Panc1 (cell line): ENCODE measurements at places on chromosomes 5 and 9. TPM values are rescaled to one million over a fixed set of nuclear protein-coding genes. Genes with fewer than 3 reads are reported as not detected.
A peak's percentile ranks its signal among the peaks of the same experiment; 100 is the strongest.

Gene FOXD4L3
- not detected for total RNA-seq

Gene CER1
- not detected for total RNA-seq

Gene TRPM6
- total RNA-seq, result 0.05 TPM

Gene CFAP77
- not detected for total RNA-seq

Gene MEGF9
- 6.3 TPM for total RNA-seq

Gene JAKMIP2
- total RNA-seq, result not detected

Gene OR1J2
- total RNA-seq, result not detected

Gene HSPA9
- 424 TPM for total RNA-seq

DNA sequence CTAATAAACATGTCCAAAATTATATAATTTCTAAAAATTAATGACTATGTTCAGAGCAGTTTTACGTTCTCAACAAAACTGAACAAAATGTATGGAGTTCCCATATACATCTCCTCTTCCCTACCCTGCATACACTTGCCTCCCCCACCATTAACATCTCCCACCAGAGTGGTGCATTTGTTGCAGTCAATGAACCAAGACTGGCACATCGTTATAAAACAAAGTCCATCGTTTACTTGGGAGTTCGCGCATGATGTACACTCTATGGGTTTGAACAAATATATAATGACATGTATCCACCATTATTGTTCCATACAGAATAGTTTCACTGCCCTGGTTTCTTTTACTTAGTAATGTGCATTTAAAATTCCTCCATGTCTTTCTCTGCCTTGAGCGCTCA, 130.1 kb downstream of the APBA1 start:
- DNase-seq, result no peak
- H3K36me3 ChIP-seq, result no peaks in the 10 kb centered on the region
- H3K27ac ChIP-seq, result no peak overlapping the region
- no peak overlapping the region for H3K4me3 ChIP-seq
- no peaks in the 10 kb centered on the region for H3K4me1 ChIP-seq

DNA sequence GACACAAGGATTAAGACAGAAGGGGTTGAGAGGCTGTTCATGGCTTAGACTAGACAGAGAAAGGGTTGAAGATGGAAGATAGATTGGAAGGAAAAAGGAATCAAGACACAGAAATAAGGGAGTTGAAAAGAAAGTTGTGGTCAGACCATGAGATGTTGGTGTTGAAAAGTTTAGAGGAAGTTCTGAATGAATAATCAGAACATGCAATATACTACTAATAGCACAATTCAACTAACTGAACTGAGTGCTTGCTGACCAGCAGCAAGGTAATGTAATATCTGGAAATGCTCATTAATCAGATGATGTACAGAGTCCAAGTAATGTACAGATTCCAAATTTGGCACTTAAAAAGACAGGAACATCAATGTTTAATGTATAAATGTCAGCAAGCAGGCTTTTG, 10.6 kb upstream of the NNT start:
- no peak overlapping the region for H3K27ac ChIP-seq
- no peaks in the 10 kb centered on the region for H3K36me3 ChIP-seq
- DNase-seq, result no peak
- no peaks in the 10 kb centered on the region for H3K27me3 ChIP-seq
- no peaks in the 10 kb centered on the region for H3K4me1 ChIP-seq
- no peak overlapping the region for H3K4me3 ChIP-seq

GRCh38 chr9:83935276-83935935, 14.2 kb upstream of the KIF27 start:
- no peaks in the 10 kb centered on the region for H3K27me3 ChIP-seq
- DNase-seq, result no peak
- no peak overlapping the region for H3K4me3 ChIP-seq
- no peak overlapping the region for H3K27ac ChIP-seq
- H3K36me3 ChIP-seq, result peaks cover 2% of the 10 kb centered on the region; the same call in 1 of the 2 replicates

DNA sequence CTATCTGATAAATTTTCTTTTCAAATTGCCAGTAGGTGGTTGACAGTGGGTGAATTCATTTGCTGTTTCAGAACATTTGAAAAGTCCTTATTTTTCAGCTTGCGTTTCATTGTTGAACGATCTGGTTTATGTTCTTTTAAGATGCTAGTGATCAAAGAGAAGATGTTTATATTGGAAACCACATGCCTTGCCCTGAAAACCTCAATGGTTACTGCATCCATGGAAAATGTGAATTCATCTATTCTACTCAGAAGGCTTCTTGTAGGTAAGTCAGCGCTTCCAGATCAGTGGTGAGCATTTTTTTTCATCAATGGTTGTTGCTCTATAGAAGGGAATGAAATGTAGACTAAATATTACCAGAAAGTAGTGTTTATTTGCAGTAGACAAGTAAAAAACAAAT, 16.6 kb upstream of the CAVIN4 start:
- no peak for DNase-seq
- no peak overlapping the region for H3K27ac ChIP-seq
- H3K4me1 ChIP-seq, result no peaks in the 10 kb centered on the region
- H3K36me3 ChIP-seq, result no peaks in the 10 kb centered on the region
- H3K27me3 ChIP-seq, result no peaks in the 10 kb centered on the region
- H3K4me3 ChIP-seq, result no peak overlapping the region

- no peak overlapping the region for H3K27ac ChIP-seq
- DNase-seq, result no peak
- no peak overlapping the region for H3K4me3 ChIP-seq
- no peaks in the 10 kb centered on the region for H3K27me3 ChIP-seq
Measured at GRCh38 chr9:124964056-124964455, 23.2 kb upstream of the GOLGA1 start.

GRCh38 chr5:177429248-177430040, 3.0 kb downstream of the GRK6 start:
- DNase-seq, result no peak
- no peaks in the 10 kb centered on the region for H3K27me3 ChIP-seq
- H3K36me3 ChIP-seq, result peaks cover 2% of the 10 kb centered on the region; the same call in 1 of the 2 replicates
- no peak overlapping the region for H3K4me3 ChIP-seq
- peaks cover 18% of the 10 kb centered on the region for H3K4me1 ChIP-seq

DNA sequence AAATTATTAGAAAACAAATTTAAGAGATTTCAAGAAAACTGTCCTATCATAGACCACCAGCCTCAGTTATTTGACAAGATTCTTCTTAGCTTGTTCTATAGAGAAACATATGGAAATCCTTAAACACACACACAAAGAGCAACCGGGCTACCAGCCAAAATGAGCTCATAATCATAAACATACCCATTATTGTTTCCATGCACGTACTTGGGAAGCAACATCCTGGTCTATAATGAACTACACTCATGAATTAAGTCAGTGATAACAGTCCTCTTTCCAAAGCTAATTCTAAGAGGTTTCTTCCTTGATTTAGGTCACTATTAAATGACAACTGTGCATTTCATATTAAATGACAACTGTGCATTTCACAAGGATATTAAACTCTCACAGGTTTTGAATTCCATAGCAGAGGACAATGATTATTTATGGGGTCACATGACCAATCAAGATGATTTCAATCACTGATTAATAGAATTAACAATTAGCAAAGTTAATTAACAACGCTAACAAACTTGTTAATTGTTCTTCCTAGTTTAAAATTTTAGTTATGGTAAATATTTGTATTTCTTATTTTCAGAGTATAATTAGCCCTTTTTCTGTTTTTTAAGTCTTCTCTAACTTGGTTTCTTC, 77.0 kb downstream of the OXCT1 start:
- no peak for DNase-seq
- no peak overlapping the region for H3K4me3 ChIP-seq
- no peaks in the 10 kb centered on the region; the same call in none of the 2 replicates for H3K4me1 ChIP-seq
- H3K27me3 ChIP-seq, result no peaks in the 10 kb centered on the region
- no peak overlapping the region for H3K27ac ChIP-seq
- no peaks in the 10 kb centered on the region for H3K36me3 ChIP-seq

DNA sequence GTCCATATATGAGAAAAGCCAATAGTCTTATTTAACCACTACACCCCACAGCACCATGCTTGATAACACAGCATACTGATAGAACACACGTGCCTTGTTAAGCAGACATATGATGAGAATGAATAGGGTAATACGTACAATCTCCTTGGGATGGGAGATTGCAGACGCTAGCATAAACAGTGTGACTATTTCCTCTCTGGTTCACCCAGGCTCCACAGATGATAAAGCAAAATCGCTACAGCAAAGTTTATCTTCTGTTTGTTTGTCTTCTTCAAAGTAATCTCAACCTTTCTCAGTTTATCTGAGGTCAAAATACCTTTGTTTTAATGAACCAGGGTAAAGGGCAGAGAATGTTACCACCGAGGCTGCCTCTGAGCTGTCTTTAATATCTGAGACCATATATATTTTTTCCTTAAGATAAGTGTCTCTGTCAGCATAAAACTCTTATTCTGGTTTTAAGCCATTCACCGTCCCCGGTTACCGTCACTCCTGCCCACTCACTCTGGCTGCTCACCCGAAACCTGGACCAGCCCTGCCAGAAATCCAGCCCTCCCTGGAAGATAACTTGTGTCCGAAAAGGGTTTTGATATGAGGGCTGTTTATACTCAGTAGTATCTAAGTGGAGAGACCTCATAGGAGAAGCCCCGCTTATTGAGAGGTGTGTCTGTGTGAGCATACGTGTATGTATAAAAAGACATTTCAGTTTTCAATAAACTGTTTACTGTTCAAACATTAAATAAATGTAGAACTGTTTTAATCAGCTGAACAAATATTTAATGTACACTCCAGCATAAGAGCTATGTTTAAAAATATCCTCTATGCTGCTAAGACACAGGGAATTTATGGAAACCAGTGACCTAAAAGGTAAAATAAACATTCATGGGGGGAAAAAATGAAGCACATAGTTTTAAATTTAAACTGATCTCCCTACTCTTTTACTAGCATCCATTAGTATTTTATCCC, 465.4 kb downstream of the RASEF start:
- no peak overlapping the region for H3K4me3 ChIP-seq
- H3K36me3 ChIP-seq, result no peaks in the 10 kb centered on the region
- H3K4me1 ChIP-seq, result no peaks in the 10 kb centered on the region
- H3K27me3 ChIP-seq, result no peaks in the 10 kb centered on the region
- no peak for DNase-seq

- DNase-seq, result no peak
- no peak overlapping the region for H3K27ac ChIP-seq
- no peaks in the 10 kb centered on the region for H3K4me1 ChIP-seq
- no peak overlapping the region for H3K4me3 ChIP-seq
- H3K27me3 ChIP-seq, result no peaks in the 10 kb centered on the region
- H3K36me3 ChIP-seq, result no peaks in the 10 kb centered on the region
Measured at GRCh38 chr5:98109561-98110006, 663.9 kb upstream of the RGMB start.

DNA sequence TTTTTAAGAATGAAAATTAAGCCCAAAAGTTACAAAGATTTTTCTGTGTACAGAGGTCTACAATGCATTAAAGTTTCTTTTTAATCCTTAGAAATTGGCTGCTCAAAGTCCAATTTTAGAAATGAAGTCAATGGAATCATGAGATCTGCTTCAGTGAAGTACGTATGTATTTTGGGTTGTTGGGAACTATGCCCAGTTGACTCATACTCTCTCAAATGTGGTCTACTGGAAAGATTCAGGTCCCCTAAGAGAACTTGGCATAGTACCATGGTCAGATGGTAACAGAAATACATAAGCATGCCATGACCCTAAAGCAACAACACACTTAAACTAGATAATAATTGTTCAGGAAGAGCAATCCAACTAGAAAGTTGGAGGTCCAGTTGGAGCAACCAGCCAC, 23.0 kb downstream of the FBLL1 start:
- no peaks in the 10 kb centered on the region for H3K4me1 ChIP-seq
- H3K27me3 ChIP-seq, result no peaks in the 10 kb centered on the region
- DNase-seq, result no peak

- no peaks in the 10 kb centered on the region for H3K27me3 ChIP-seq
- H3K4me1 ChIP-seq, result no peaks in the 10 kb centered on the region
- DNase-seq, result no peak
- H3K36me3 ChIP-seq, result no peaks in the 10 kb centered on the region
- H3K4me3 ChIP-seq, result no peak overlapping the region
Measured at GRCh38 chr5:84215521-84215920, 169.2 kb downstream of the EDIL3 start.

DNA sequence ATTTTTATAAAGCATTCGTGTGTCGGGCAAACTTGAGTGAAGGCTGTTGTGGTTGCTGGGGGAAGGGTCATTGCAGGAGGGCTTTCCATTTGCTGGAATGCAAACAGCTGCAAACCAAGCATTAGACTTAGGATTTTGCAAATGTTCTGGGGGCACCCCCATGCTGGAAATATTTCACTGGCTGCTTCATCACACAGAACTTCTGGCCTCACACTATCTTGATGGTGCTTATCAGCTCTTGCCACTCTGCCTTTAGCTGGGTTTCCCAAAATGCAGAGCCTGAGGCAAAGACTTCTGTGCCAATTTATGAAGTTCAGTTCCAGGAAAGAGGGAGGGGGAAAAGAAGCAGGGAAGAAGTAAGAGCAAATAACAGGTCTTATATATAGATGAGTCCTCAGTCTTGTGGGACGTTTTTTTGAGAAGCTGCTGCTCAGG, 8.6 kb upstream of the COL15A1 start:
- H3K4me3 ChIP-seq, result no peak overlapping the region
- H3K27me3 ChIP-seq, result no peaks in the 10 kb centered on the region; the same call in 1 of the 2 replicates
- no peaks in the 10 kb centered on the region for H3K4me1 ChIP-seq
- DNase-seq, result no peak
- H3K36me3 ChIP-seq, result no peaks in the 10 kb centered on the region

- H3K27ac ChIP-seq, result peak overlapping the region; percentile 6; the same call in 1 of the 2 replicates
- H3K4me1 ChIP-seq, result peaks cover 6% of the 10 kb centered on the region; the same call in 1 of the 2 replicates
- H3K36me3 ChIP-seq, result no peaks in the 10 kb centered on the region
- no peaks in the 10 kb centered on the region for H3K27me3 ChIP-seq
Measured at GRCh38 chr5:50710838-50711237, 44.4 kb downstream of the PARP8 start.

GRCh38 chr5:133708331-133708850, 96.0 kb upstream of the FSTL4 start:
- H3K27me3 ChIP-seq, result peaks cover 5% of the 10 kb centered on the region
- no peak overlapping the region for H3K4me3 ChIP-seq
- no peak for DNase-seq
- H3K4me1 ChIP-seq, result no peaks in the 10 kb centered on the region

GRCh38 chr9:38361473-38361850, 31.0 kb upstream of the ALDH1B1 start:
- H3K27ac ChIP-seq, result no peak overlapping the region
- no peaks in the 10 kb centered on the region for H3K27me3 ChIP-seq
- no peaks in the 10 kb centered on the region for H3K36me3 ChIP-seq
- H3K4me1 ChIP-seq, result peaks cover 2% of the 10 kb centered on the region; the same call in 1 of the 2 replicates

DNA sequence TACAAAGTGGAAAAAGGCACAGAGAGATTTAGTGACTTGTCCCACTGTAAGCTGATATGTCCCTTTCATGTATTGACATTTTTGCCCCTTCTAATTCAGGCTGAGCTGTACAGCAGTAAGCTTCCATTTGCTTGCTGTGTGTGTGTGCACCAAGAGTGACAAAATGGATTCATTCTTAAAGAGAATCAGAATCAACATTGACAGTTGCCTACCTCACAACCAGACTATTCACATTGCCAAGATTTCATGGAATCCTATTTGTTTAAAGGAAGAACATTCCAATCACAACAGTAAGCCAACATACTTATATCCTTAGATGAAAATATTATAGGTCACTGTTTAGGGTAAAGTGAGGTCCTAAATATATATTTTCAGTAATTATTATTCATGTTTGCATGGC, 102.6 kb downstream of the TMEM232 start:
- DNase-seq, result no peak
- no peaks in the 10 kb centered on the region for H3K4me1 ChIP-seq
- no peak overlapping the region for H3K27ac ChIP-seq
- H3K36me3 ChIP-seq, result no peaks in the 10 kb centered on the region
- H3K27me3 ChIP-seq, result no peaks in the 10 kb centered on the region
- H3K4me3 ChIP-seq, result no peak overlapping the region

GRCh38 chr5:138138949-138139780, at the start of gene NME5:
Gene NME5, minus strand, starts transcription at chr5:138139428. Its CDS starts 648 bp downstream, at chr5:138138780.
- H3K36me3 ChIP-seq, result no peaks in the 10 kb centered on the region
- no peak within 1 kb of the TSS for H3K27ac ChIP-seq
- H3K4me1 ChIP-seq, result peaks cover 4% of the 10 kb centered on the region; the same call in 1 of the 2 replicates
- DNase-seq, result no peak
- peak within 1 kb of the TSS; percentile 65 for H3K4me3 ChIP-seq
